ENCODE measurements at places on chromosomes 13 and 19.

- DNase-seq = no peak
These were observed 187.8 kb downstream of the LHFPL6 start for GRCh38 chr13:39415008-39415802.

- DNase-seq = no peak
These were observed 318.4 kb upstream of the OBI1 start for GRCh38 chr13:78977311-78977710.

DNA sequence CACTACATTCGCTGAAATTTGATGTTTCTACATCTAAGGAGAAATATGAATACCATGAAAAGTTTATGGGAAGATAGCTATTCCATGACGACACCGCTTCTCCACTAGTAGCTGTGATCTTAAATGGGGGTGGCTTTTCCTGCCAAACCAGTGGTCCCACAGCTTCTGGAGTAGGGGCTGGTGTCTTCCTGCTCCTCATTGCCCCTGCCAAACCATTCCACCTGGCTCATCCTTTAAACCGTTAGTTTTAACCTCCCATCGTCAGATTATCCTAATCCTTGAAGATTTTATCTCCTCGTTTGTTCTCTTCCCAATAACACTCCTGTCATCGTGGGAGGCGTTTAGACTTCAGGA, 568 bp upstream of the ZNF230 start:
- DNase-seq = no peak

DNA sequence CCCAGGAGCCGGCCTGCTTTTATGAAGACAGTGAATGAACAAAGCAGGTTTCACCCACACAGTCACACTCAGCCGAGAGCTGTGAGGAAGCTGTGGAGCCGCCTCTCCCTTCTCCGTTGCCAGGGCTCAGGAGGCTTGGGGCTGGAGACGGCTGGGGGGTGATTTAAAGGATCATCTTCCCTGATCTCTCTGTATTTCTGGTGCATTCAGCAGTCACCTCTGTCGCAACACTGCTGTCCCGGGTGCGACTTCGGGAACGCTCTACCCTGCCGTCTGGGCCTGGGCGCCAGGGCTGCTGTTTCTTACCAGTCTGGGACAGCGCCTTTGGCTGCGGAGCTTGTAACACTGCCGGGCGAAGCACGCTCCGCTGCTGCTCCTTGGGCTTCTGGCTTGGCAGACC, 18.1 kb downstream of the CAPS start:
- DNase-seq = no peak

DNA sequence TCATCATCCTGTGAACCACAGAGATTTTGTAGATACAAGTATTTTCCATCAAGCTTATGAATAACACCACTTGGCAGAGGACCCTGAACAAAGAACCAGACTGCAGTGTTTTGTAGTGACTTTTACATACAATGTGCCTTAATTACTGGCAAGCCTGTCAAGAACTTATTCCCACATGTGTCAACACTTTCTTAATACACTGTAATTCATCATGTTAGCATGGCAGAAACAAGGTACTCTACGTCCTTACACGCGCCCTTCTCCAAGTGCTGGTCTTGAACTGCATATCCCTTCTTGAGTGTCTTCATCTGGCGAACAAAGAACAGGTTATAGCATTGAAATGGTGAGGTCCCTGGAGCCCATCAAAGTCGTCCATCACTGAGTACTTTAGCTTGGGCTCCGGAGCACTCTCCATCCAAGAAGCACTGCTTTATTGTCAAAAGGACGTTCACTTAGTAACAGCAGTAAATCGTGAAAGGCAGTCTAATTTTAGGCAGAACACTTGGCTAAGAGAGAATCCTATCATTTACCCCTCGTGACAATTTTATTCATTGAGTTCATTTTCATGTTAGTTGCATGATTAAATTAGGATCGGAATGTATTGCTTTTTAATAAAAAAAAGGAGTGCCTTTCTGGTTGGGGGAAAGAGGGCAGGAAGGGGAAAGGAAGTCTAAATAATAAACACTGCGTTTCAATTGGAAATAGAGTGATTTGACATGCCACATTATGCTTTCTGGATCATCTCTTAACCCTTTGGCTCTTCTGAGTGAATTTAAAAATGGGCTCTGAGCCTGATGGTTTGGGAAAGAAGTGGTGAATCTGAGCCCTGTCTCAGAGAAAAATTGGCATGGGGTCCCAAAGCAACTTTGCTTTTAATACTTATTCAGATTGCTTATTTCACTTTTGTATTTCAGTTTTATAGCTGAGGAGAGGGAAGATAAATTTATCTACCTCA, 376.1 kb downstream of the DLEU7 start:
- DNase-seq = no peak

DNA sequence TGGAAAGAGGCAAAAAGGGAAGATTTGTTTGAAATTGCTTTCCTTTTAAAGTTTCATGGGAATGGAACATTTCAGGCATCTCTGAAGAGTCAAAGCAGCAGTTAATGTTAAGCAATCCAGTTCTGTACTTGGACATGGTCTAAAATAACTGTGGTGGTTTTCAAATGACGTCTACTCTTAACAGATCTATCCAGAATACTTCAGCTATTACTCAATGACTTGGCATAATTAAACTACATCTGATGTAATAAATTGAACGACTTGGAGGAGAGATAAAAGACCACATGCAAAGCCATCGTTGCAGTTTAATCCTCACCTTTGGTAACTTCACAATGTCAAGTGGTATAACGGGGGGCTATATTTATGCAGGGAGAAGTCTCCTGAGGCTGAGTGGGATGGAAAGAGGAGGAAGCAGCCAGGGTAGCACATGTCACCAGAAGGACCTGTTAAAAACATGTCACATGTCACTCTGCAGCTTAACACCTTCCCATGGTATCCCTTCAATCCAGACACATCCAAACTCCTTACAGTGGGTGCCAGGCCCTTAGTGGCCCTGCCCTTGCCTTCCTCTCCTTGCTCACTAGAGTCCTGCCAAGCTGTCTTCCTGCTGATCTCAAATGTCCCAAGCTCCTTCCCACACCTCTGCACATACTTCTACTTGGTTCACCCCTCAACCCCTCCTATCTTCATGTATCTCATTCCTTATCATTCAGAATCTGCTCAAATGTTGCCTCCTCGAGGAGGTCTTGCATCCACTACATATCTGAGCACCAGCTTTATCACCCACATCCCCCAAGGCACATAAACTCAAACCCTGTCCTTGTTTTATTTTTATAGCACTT, 327.8 kb downstream of the SUCLA2 start:
- DNase-seq = no peak

DNA sequence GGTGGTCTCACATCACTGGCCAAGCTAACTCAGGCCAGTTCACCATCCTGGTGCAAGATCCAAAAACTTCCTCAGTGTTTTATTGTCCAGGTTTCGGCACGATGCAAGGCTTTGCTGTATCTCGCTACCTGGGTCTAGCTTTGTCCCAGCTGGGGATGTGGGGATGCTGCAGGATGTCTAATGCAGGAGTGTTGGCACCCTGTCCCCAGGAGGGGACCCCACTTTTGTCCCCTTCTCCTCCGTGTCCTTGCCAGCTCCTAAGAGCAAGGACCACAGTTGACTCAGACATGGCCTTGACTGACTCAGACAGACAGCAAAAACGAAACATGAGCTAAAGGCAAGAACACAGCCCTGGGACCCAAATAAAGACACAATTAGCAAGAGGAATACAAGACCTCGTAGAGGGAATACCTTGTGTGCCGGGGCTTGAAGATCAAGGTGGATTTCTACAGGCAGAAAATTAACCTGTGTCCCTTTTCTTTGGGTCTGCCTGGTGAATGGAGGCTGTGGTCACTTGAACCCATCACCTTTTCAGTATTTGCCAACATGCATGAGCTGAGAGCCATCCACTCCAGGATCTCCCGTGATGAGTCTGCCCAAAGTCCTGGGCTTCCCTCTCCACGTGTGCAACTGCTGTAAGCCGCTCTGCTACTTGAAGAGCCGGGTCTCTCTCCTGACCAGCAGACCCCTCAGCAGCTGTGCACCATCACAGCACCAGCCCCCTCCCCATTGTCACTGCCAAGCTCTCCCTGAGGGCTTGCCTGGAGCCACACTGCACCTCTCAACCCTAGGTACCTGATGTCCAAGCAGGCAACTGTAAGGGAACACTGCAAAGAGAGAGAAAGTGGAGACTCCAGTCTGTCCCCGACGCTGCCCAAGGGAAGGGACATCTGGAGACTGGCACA, 149.5 kb upstream of the ZNF507 start:
- DNase-seq = no peak

DNA sequence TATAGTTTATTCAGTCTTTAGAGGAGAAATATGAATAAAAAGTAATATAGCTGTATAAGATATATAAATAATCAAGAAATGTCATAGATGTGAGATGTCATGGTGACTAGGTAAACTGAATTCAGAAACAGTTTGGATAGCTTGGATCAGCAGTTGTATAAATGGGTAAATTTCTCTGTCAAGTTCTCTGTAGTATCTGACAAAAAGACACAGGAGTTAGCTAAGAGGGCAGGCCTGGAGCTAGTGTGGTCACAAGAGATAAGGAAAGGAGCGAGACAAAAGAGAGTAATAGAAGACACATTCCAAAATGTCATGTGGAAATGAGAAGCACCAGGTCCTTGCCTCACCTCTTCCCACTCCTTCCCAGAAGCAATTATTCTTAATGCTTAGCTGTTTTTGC, 349.0 kb downstream of the LMO7 start:
- no peak for DNase-seq

- no peak for DNase-seq
These were observed 36.7 kb downstream of the CAPN12 start for GRCh38 chr19:38707512-38708114.

DNA sequence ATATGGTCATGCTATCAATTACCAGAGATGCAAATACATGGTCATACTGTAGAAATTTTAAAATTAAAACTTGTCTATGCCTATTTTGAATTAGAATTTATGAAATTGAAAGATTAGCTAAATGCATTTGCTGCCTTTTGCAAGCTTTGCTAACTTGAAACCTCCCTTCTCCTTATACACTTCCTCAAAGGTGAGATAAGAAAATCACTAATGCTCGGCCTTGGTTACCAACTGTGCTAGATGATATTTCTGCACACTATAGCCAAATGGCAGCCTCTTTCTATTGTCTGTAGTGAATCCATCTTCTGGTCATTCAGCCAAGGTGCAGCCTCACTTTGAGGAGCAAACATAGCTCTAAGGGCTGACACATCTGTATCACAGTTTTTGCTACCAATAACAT, 31.1 kb upstream of the MYCBP2 start:
- no peak for DNase-seq

DNA sequence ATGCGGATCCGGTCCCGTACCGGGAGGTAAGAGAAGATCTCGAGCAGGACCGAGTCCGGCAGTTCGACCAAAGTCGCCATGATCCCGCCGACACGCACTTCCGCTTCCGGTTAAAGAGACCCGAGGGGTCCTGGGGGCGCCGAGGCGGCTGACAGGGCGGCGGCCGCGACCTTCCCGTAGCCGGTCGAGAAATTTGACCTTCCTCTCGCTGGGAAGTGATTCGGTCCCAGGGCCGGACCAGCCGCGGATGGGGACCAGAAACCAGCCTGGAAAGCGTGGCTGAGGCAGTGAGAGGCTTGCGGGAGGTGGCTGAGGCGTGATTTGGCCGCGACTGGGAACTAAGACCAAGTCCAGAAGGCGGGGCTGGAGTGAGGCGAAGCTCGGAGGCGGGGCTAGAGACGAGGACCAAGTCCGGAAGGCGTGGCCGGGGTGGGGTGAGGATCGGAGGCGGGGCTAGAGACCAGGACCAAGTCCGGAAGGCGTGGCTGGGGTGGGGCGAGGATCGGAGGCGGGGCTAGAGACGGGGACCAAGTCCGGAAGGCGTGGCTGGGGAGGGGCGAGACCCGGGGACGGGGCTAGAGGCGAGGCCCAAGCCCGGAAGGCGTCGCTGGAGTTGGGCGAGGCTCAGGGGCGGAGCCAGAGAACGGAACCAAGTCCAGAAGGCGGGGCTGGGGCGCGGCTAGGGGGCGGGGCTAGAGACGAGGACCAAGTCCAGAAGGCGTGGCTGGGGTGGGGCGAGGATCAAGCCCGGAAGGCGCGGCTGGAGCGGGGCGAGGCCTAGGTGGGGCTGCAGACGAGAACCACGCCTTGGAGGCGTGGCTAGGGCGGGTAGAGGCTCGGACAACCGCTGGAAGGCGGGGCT, at the start of gene FBXL12:
FBXL12 (minus strand) TSS at position 346 of the 862 bp plus-strand sequence; CDS start at position 80, 266 bp downstream.
- peak; percentile 100 for DNase-seq

Measured in activated CD8-positive, alpha-beta memory T cell treated with anti-CD3 and anti-CD28 coated beads for 24 hours (primary cell).